ENCODE measurements at places on chromosomes 13 and 19. TPM values are rescaled to one million over a fixed set of nuclear protein-coding genes. Genes with fewer than 3 reads are reported as not detected.

PRTN3 gene
- not detected for polyA plus RNA-seq

PRODH2 gene
- 0.54 TPM for polyA plus RNA-seq

DNA sequence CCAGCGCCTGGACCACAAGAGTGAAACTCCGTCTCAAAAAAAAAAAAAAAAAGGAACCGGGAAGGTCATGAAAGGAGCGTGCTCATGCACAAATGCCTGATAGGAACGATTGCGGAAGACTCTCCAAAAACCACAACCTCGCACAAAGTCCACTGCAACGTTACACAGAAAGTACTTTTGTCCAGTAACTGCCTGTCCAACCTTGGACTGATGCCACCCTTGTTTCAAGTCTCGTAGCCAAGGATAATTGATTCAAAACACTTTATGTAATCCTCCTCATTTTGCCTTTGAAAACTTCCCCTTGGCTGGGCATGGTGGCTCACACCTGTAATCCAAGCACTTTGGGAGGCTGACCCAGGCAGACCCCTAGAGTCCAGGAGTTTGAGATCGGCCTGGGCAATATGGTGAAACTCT lies 13.7 kb downstream of the LGALS7 start:
- H3K4me1 ChIP-seq = no peaks in the 10 kb centered on the region
- H3K4me3 ChIP-seq = no peak overlapping the region
- H3K27me3 ChIP-seq = no peaks in the 10 kb centered on the region
- peak overlapping the region; percentile 76 for H3K27ac ChIP-seq
- peak; percentile 65 for DNase-seq

DNA sequence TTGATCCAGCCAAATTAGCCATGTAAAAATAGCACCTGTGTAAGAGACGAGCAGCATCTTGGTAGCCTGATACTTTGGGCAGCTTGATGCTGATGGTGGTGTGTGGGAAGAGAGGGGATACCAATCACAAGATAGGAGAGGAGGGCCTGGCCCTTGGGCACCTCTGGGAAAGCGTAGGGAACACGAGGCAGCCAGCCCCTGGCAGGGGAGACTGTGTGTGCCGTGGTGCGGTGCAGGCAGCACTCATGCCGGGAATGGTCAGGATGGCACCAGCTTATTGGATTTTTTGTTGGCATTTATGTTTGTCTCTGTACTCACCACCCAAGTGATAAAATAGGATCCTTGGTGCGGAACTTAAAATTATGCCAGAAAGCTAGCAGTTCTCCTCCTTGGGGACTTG lies 10.2 kb downstream of the SIGLEC8 start:
- no peak overlapping the region for H3K27ac ChIP-seq
- no peak for DNase-seq
- no peaks in the 10 kb centered on the region for H3K4me1 ChIP-seq
- H3K4me3 ChIP-seq = no peak overlapping the region
- H3K27me3 ChIP-seq = no peaks in the 10 kb centered on the region

DNA sequence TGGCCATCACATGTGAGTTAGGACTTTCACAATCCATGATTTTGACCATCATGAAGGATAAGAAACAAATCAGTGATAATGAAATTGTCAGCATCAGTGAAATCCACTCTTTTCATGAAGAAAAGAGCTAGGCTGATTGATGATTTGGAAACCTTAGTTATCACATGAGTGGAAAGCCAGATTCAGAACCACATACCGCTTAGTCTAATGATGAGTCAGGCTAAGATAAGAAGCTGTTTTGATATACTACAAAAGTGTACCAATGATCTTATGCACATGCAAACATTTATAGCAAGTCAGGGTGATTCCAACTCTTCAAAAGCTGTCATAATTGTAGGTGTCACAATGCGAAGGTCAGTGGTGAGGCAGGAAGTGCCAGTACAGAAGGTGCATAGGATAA lies 519.3 kb downstream of the GPC6 start:
- H3K4me1 ChIP-seq = peaks cover 4% of the 10 kb centered on the region
- H3K27me3 ChIP-seq = no peaks in the 10 kb centered on the region
- H3K27ac ChIP-seq = no peak overlapping the region
- H3K36me3 ChIP-seq = no peaks in the 10 kb centered on the region

- no peak overlapping the region for H3K27ac ChIP-seq
- H3K27me3 ChIP-seq = no peaks in the 10 kb centered on the region
- no peaks in the 10 kb centered on the region for H3K36me3 ChIP-seq
- H3K4me3 ChIP-seq = no peak overlapping the region
These were observed 99.2 kb upstream of the WASF3 start for GRCh38 chr13:26458196-26458749.

- H3K4me3 ChIP-seq = no peak overlapping the region
- DNase-seq = peak; percentile 76
- no peaks in the 10 kb centered on the region for H3K4me1 ChIP-seq
These were observed 22.2 kb downstream of the SIGLEC5 start for GRCh38 chr19:51607920-51608562.

DNA sequence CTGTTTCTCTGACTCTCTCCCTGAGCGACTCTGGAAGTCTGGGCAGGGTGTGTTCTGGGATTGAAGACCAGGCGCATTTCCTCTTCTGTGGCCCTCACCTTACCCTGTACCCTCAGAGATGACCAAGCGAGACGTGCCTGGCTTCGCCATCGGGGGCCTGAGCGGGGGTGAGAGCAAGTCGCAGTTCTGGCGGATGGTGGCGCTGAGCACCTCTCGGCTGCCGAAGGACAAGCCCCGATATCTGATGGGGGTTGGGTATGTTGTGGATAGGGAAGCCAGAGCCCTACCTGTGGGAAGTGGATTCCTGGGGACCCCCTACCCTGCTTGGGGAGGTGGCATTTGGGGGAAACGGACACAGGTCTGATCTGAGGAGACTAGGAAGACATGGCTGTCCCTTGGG lies 5.8 kb upstream of the DNM2 start:
- H3K4me1 ChIP-seq = peaks cover 23% of the 10 kb centered on the region
- no peaks in the 10 kb centered on the region for H3K27me3 ChIP-seq
- DNase-seq = peak; percentile 53
- H3K4me3 ChIP-seq = no peak overlapping the region
- H3K36me3 ChIP-seq = no peaks in the 10 kb centered on the region

DNA sequence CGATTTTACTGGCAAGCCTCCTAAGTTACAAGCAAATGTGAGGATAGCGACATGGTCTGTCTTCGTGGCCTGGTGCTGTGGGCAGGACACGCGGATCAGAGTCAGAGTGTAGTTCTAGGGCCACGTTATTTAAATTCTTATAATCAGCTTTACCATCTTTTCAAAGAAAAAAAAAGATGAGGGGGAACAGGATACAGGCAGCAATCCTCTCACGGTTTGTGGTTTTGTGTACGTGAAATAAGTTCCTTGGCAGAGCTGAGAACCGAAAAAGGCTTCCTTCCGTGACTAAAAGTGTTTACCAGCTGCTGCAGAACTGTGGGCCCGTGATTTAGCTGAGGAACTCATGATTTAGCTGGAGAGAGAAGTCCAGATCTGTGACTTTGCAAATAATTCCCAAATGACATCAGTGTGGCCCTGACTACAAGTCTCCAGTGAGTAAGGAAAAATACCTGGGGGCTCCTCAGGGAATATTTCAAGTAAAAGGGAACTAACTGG lies 27.2 kb downstream of the RCBTB2 start:
- H3K27me3 ChIP-seq = no peaks in the 10 kb centered on the region
- peak; percentile 6 for DNase-seq
- no peak overlapping the region for H3K27ac ChIP-seq
- H3K4me1 ChIP-seq = no peaks in the 10 kb centered on the region
- H3K4me3 ChIP-seq = no peak overlapping the region

GRCh38 chr19:18053576-18054219 lies 33.0 kb downstream of the IL12RB1 start:
- no peak for DNase-seq
- H3K4me3 ChIP-seq = no peak overlapping the region
- H3K27me3 ChIP-seq = peaks cover 21% of the 10 kb centered on the region
- peaks cover 3% of the 10 kb centered on the region for H3K4me1 ChIP-seq
- no peak overlapping the region for H3K27ac ChIP-seq

- H3K27me3 ChIP-seq = no peaks in the 10 kb centered on the region
- H3K4me3 ChIP-seq = peak overlapping the region; percentile 43
- peak overlapping the region; percentile 95 for H3K27ac ChIP-seq
- peaks cover 6% of the 10 kb centered on the region for H3K4me1 ChIP-seq
- DNase-seq = no peak
- no peaks in the 10 kb centered on the region for H3K36me3 ChIP-seq
These were observed 774 bp downstream of the ALDH16A1 start for GRCh38 chr19:49453757-49454240.

Measured in small intestine (tissue), 16 donors.